ENCODE measurements at places on chromosomes 6 and 20. TPM values are rescaled to one million over a fixed set of nuclear protein-coding genes. Genes with fewer than 3 reads are reported as not detected.
A peak's percentile ranks its signal among the peaks of the same experiment; 100 is the strongest.

- DNase-seq, result no peak
Measured at GRCh38 chr6:91781946-91782345, 1195.1 kb upstream of the MAP3K7 start.

DNA sequence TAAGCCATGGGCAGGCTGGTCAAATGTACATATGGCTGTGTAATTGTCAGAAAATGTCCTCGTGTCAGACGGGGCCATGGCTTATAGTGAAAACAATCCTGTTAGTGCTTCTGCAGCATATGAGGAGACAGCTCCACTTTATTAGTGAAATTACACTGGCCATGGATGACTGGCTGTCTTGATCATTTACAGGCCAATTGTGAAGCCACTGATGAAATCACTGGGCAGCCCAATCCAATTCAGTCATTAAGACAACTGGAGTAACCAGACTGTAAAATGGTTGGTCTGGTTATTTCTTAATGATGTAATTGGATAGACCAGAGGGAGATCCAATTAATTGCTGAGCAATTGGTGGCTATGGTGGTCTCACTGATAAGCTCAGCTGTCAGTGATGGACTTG, 749.5 kb downstream of the KIF16B start:
- DNase-seq, result no peak

- no peak for DNase-seq
Measured at GRCh38 chr6:11718463-11718862, 60.1 kb downstream of the ADTRP start.

GRCh38 chr6:158361961-158362669, 49.9 kb downstream of the TULP4 start:
- DNase-seq, result no peak

Gene C6orf58
- not detected for total RNA-seq

Gene GRIK2
- 0.14 TPM for total RNA-seq

Gene FOXQ1
- total RNA-seq, result not detected

Gene BFSP1
- total RNA-seq, result 0.17 TPM

- no peak for DNase-seq
Measured at GRCh38 chr20:48732081-48732829, 95.5 kb downstream of the PREX1 start.

- DNase-seq, result no peak
Measured at GRCh38 chr6:145809785-145810184, 4.8 kb downstream of the FBXO30 start.

Gene PTCRA
- total RNA-seq, result not detected

GRCh38 chr20:4714818-4715217, 6.9 kb upstream of the PRND start:
- DNase-seq, result no peak

Gene SUMO4
- 9.5 TPM for total RNA-seq

DNA sequence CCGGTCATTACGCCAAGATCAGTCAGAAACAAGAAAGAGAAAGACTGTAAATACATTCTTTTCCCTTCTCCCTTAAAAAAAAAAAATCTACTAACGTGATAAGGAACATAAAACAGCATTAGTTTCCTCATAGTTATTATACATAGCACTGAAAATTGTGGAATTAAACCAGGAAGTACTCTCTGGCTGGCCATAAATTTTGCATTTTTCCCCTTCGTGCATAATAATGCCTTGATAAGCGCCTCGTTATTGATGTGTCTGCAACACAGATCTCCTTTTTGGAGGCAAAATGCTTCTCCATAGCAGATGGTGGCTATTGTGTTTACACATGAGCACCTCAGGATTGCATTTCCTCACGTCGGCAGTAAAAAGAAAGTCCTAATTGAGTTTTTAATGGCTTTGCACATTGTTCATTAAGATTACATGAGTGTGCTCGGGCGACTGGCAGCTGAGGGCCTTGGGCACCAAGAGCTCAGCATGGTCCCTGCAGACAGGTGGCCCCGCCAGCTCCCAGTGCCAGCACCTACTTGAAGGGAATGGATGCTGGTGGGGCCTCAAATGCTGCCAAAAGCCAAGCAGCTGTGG, 394.5 kb downstream of the PTPRT start:
- DNase-seq, result no peak

Gene CARMIL1
- 6.8 TPM for total RNA-seq

DNA sequence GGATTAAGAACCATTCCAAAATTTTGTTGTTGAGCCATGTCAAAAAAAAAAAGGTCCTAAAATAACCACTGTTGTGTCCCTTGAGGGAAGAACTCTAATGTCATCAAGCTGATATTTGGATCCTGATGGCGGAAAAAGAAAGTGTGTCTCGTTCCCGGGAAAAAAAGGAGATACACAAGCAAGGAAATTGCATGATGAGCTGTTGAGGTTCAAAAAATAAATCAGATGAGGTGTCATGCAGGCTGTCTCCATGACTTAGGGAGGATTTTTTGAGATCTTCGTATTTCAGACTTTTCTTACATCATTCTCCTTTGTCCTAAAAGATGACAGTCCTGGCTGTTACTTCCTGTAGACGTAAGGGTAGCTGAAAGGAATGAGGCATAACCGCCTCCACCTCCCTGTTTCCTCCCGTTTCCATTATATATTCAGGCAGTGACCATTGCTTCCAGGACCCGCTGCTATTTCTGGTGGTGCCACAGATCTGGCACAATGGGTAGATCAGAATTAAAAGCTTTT, 117.3 kb upstream of the TNFAIP3 start:
- no peak for DNase-seq

DNA sequence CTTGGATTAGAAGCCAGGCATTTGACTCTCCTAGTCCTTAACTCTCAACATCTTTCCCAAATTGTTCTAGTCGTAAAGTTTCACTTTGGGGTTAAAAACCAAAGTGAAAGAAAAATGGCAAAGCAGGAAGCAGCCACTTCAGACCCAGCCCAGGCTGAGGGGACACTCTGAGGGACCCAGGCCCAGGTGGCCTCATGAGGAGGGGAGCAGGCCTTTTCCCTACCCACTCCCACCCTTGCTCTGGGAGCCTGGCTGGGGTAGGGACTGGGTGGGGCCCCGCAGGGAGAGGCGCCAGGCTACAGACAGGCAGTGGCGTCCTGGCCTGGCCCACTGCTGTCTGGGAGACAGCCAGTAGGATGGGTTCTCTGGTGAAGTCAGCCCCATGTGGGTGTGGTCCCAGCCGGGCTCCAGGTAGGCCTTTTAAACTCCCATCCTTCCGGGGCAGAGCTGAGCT, 68.7 kb upstream of the MYL9 start:
- peak; percentile 64 for DNase-seq

Gene BTN1A1
- 0.11 TPM for total RNA-seq

DNA sequence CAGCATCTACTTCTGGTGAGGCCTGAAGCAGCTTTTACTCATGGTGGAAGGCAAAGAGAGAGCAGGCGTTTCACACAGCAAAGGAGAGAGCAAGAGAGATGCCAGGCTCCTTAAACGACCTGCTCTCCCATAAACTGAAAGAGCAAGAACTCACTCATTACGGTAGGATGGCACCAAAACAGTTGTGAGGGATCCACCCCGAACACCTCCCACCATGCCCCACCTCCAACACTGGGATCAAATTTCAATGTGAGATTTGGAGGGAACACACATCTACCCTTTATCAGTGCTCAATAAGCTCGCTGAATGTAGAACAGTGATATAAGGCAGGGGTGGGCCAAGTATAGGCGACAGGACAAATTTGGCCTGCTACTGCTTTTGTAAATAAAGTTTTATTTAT, 244.6 kb downstream of the ESR1 start:
- no peak for DNase-seq

- no peak for DNase-seq
Measured at GRCh38 chr6:111701146-111701545, 95.5 kb upstream of the TRAF3IP2 start.

DNA sequence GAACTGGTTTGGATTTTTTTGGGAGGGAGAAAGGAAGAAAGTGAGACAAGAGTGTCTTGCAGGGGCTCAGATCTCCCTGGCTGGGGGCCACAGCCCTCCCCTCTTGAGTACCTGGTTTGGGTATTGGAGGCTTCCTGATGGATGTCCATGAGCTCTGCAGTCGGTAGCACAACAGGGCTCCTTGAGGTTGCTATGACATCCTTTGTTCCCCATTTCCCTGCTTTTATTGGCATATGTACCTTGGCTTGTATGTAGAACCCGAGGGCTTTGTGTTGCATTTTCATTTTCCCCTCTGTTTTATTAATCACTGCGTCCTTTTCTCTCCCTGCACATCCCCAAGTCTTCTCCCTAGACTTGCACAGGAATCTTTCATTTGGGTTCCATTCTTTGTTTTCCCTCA, 355.5 kb upstream of the TSHZ2 start:
- no peak for DNase-seq

Gene SNRNP48
- total RNA-seq, result 19.8 TPM

DNA sequence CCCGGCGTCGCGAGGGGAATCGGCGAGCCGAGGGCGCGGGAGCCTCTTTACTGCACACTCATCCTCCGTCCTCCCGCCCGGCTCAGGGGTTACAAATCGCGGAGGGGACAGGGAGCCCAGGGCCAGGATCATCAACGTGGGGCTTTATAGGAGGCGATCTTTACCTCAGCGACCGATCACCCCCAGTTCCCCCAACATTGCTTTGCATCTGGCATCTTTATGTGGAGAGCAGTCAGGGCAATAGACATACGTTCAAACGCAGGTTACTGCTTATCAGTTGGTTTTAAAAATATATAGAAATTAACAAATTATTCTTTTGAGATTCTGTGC, 634 bp downstream of the HSF2 start:
- no peak for DNase-seq

- DNase-seq, result no peak
Measured at GRCh38 chr20:46646122-46646521, 5.1 kb downstream of the SLC13A3 start.

DNA sequence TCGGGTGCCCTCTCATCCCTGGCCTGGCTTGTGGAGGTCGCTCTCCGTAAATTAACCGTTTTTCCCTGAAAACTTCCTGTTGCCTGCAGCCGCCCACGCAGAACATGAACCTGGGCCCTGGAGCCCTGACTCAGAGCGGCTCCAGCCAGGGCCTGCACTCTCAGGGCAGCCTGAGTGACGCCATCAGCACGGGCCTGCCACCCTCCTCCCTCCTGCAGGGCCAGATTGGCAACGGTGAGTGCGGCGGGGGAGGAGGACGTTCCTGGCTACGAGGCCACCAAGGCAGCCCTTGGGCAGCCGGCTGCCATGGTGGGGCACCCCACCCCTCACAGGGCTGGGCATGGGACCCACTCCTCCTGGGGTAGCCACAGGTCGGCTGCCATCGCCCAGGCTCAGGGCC, 17.8 kb downstream of the SS18L1 start:
- DNase-seq, result no peak

Gene WFDC5
- total RNA-seq, result not detected

Gene HLA-DQB1
- 19.0 TPM for total RNA-seq

Gene VNN1
- total RNA-seq, result not detected

Gene NFYA
- 44.4 TPM for total RNA-seq

DNA sequence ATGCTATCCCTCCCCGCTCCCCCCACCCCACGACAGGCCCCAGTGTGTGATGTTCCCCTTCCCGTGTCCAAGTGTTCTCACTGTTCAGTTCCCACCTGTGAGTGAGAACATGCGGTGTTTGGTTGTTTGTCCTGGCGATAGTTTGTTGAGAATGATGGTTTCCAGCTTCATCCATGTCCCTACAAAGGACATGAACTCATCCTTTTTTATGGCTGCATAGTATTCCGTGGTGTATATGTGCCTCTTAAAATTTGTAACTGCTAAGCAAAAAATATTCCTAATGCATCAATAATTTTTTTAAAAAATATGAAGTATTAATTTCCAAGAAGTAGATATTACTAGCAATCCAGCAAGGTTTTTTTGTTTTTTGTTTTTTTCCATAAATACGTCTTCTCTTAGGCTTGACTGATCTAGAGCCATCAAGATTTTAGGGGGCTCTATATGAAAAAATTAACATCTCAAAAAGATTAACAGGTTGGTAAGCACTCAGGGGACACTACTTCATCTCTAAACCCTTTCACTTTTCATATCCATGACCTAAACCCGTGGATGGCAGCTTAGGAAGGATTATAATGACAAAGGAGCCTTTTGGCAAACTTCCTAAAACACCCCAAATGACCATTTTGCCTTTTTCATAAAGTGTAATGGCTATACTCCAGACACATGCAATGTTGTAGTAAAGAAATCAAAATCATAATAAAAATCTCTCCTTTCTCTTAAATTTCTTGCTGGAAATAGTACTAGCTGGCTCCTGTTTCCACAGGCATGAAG, 14.2 kb downstream of the MAP7 start:
- DNase-seq, result no peak

DNA sequence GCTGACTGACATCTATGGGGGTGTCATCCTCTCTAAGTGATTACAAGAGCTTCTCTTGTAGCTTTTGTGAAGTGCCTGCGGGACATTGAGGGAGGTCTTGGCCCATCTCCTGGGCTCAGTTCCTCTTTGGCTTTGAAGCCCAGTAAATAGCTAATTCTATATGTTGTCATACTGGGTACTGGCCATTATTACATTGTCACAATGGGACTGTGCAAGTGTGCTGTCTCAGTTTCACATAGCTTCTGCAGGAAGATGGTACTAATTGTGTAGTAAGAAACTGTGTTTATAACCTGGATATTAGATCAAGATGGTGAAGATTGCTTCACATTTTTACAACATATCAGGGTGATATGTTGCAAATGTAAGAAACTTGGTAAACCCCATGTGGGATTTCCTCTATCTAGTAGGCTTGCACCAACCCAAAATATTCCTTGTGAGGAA, 19.9 kb downstream of the SPINT3 start:
- no peak for DNase-seq

Gene TGIF2
- 32.2 TPM for total RNA-seq

DNA sequence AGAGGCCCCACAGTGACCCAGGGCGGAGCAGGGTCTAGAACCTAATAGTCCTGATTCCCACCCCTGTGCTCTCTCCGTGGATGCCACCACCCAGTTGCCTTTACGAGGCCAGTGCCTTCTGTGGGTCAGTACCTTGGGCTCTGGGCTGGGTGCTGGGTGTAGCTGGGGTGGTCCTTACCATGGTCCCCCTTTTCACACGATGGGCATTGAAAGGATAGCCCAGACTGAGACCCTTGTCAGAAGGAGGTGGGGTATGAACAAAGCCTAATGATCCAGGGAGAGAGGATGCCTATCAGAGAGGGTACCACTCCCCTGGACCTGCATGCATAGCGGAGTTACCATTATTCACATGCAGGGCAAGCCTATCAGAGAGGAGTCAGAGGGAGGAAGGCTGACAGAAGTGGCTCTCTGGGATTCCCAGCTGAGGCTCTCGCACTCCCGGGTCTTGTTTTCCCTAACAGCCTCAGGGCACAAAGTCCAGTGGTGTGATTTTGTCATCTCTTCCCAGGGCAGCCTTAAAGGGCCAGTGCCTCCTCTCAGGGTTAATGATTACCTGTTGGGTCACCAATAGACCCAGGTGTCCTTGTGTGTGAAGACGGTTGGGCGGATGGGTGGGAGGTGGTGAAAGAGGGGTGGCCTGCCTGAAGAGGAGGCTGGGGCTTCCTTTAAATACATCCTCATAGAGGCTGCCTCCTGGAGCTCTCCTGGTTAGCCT, 36.2 kb downstream of the VEGFA start:
- DNase-seq, result no peak

Gene PKIB
- 1.3 TPM for total RNA-seq

GRCh38 chr6:159919800-159920199, 29.0 kb downstream of the MAS1 start:
- DNase-seq, result no peak

Gene LY6G6C
- not detected for total RNA-seq

- no peak for DNase-seq
Measured at GRCh38 chr20:58657262-58657661, 6.2 kb downstream of the STX16 start.
